D721Med (cell line): ENCODE measurements at places on chromosomes 13 and 19.
A peak's percentile ranks its signal among the peaks of the same experiment; 100 is the strongest.

DNA sequence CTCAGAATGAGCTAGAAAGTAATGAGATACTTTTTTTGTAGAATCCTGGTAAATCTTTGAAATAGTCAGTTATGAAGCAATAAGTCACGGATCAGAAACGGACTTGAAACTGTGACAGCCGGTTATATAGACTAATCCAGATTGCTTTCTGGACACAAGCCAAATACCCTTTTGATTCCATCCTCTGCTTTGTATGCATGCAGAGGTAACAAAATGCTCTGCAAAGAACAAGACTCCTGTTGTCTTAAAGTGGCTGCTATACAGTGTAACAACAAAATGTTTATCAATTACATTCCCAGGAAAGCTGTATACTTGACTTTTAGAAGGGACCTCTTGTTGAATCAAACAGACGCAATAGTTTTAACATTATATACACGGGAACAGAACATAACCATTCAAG, 66.5 kb upstream of the STARD13 start:
- peak; percentile 32 for DNase-seq

DNA sequence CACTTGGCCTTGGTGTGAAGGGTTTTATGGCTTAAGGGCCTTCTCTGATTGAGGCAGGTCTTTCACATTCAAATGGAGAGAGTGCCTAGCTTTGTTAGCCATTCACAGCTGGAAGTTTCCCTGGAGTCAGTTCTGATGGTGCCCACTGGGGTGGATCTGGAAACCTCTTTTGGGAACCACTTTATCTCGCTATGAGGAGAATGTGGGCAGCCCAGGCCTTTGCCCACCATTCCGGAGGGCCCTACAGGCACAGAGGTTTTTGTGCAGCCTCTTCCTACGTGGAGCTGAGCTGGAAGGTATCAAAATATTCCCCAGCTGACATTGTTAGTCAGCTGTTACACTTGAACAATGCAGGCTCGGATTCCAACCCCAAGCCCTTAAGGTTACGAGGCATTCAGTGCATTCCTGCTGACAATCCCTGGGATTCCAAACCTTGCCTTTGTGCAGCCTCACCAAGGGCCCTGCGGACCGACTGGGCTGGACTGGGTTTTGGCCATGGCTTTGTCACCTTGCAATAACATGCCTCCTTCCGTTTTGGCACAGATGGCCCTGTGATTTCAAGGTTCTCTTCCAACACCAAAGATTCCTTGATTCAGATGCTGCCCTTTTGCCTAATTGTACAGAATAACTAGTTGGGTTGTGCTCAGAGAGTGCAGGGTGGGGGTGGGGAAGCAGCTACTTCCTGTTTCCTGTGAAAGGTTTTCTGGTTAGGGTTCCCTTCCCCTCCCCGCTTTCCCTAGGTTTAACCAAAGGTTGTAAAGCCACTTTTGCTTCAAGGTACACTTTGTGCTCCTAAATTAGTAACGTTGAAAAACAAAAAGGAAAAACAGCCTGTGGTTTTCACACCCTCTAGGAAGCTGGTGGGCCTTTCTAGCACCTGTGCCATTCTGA, 27.0 kb downstream of the SAE1 start:
- DNase-seq = no peak

DNA sequence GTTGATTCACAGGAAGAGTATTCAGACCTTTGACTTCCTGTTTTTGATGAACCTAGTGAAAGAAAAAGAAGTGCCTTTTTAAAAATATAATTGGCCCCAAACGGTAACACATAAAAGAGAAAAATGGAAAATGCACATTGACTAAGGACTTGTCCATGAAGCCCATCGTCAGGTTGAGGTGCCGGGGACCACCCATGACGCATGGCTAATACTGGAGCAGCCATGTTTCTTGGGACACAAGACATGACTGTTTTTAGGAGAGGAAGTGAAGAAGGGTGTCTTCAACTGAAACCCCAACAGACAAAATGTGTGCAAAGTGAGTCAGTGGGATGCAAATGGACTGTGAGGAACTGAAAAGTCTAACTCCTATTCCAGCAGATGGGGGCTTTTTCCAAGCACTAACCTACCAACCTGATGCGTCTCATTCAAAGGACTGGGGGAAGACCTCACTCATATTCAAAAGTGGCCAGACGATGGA, 459.4 kb downstream of the FOXO1 start:
- DNase-seq = no peak

DNA sequence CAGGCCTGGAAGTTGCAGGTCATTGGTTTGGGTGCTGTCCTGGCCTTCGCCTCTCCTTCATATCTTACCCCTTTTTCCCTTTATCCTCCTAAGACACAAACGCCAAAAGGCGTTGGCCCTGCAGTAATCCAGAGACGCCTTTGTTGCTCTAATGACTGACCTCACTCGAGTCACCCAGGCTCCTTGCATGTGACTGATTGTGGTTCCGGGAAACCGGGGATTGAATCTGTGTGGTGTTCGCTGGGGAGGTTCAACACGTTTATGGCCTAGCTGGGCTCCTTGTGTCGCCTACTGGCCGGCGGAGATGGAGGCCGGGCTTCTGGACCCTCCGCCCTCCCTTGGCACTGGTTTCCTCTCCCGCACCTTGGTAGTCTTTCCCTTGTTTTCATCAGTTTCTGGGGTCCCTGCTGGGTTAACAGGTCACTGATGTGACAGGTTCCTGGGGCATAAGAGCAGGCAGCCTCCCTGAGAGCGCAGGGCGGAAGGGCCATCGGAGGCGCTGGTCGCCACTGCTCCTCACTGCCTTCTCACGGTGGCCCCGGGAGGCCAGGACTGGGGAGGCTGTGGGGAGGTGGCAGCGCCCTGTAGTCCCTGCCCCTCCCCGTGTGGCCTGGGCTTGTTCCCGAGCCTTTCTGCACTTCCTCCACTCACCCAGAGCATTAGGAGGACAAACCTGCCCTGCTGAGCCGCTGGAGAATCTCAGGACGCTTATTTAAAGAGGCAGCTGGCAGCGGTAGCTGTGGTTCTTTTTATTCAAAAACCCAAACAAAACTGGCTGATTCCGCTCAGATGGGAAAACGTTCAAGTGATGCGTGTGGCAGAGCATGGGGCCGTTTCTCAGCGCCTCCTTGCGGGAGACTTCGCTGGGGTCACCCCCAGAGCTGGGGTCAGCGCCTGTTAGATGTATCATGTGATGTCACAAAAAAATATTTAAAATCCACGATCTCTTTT, 18.1 kb upstream of the NDUFS7 start:
- DNase-seq = no peak

- no peak for DNase-seq
Measured at GRCh38 chr13:97220151-97220900, 1.8 kb upstream of the MBNL2 start.

DNA sequence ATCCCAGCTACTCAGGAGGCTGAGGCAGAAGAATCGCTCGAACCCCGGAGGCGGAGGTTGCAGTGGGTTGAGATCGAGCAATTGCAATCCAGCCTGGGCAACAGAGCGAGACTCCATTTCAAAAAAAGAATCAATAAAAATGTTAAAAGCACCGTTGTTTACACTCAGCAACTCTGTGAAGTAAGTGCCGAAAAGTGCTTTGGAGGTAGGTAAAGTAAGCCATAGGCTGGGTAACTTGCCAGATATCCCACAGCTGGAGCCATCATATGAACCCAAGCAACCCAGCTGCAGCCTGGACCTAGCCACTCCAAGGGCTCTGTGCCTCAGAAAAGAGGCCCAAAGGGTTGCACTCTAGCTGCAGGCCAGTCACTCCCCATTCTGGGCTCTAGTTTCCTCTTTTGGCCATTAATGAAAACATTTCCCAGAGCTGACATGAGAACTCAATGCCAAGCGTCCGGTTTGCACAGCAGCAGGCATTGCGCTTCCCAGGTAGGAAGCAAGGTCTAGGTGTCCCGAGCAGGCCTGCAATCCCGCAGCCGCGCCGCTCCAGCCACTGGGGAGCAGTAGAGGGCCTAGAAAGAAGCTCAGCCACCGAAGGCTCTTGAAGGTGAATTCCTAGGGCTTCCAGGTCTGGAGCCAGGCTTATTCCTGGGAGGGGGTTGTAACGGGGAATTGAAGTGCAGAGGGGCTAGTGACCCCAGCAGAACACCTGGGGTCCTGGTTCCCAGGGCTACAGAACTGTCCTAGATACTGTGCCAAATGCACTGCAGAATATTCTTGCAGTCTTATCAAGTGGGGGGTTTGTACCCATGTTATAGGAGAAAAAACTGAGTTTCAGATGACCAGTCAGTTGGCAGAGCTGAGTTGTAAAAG, 4.1 kb upstream of the CD79A start:
- DNase-seq = peak; percentile 51

- DNase-seq = no peak
Measured at GRCh38 chr13:62626771-62627170, 1211.1 kb upstream of the PCDH20 start.

- DNase-seq = no peak
Measured at GRCh38 chr19:50514346-50515167, 844 bp upstream of the ASPDH start.

DNA sequence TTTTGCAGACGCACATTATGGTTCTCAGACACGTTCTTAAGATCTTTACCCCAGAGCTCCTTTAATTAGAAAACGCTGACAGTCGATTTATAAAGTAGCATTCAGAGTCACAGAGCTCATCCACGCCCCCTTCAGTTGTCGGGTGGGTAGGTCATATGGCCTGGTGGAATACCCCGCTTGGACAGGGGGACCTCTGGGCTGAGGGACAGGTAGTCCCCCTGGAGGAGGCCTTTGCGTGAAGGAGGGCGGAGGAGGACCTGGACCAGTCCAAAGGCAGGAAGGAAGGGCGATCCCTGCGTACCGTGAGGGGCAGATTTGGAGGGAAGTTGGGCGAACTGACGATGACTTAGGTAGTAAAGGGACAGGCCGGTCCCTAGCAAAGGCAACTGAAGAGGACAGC, 20.5 kb downstream of the VASP start:
- no peak for DNase-seq

DNA sequence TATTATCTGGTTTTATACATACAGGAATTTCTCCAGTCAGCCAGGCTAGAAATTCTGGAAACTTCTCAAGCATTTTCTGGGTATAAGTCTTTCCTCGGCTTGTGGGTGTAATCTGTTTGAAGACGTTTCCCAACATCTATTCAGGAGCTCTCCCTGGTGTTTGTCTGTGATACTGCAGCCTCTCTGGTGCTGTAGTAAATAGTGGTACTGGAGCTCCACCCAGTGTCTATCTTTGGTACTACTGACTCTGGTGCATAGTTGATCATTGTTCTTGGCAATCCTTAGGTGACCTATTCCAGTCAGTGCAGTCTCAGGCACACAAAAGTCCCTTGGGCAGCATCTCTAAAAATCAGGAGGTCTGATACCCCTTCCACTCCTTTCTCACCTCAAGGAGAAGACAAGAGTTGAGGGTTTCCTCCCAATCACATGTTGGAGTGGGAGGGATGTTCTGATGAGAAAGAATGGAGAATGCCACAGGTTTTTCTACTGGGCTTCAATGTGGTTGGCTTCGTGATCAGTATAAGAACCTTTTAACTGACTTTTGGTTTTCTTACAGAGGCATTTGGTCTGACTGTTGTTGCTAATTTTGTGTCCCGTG, 115.5 kb downstream of the CYSLTR2 start:
- no peak for DNase-seq

DNA sequence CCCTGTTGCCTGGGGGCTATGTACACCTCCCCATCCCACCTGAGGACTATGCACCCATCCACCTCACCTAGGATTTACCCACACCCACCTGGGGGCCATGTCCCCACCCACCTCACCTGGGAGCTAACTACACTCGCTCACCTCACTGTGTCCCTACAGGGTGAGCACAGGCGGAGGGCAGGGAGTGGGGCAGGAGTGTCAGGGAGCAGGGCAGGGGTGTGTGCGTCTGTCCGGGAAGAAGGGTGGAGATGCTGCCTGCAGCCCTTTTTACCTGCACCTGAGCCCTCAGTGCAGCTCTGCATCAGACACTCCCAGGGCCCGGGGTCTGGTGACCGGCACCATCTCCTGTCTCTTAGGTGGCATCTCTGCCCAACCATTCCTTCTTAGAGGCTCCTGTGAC, 10.6 kb upstream of the CPAMD8 start:
- DNase-seq = no peak

- no peak for DNase-seq
Measured at GRCh38 chr13:33112766-33113165, 96.5 kb downstream of the KL start.

- DNase-seq = no peak
Measured at GRCh38 chr13:65914716-65915115, 1315.4 kb downstream of the PCDH9 start.

- no peak for DNase-seq
Measured at GRCh38 chr19:38617764-38618589, at the start of gene MAP4K1. MAP4K1 (minus strand) TSS chr19:38617953; CDS start chr19:38617895, 58 bp downstream.

GRCh38 chr13:95579303-95579702, 26.8 kb downstream of the CLDN10 start:
- no peak for DNase-seq

DNA sequence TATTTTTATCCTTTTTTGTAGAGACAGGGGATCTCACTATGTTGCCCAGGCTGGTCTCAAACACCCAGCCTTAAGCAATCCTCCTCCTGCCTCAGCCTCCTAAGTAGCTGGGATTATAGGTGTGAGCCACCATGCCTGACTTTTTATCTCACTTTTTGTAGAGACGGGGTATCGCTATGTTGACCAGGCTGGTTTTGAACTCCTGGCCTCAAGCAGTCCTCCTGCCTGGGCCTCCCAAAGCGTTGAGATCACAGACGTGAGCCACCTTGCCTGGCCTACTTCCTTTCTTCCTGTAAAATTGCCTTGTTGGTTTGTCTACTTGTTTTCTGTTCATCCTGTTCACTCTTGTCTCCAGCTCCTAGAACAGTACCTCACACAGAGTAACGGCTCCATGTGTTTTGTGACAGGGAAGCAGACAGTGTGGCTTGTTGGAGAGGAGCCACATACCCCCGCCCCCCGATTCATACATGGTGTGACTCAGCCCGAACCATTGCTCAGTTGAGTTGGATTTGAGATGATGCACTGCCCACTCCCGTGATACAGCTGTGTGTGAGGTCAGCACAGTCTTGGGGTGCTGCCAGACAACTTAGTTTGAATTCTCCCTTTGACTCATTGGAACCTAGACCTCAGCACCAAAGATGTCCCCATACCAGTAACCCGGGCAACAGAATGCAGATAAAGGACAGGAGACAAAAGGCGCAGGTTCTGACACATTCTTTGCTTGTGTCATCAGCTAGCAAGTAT, 34.2 kb downstream of the GPR42 start:
- no peak for DNase-seq

DNA sequence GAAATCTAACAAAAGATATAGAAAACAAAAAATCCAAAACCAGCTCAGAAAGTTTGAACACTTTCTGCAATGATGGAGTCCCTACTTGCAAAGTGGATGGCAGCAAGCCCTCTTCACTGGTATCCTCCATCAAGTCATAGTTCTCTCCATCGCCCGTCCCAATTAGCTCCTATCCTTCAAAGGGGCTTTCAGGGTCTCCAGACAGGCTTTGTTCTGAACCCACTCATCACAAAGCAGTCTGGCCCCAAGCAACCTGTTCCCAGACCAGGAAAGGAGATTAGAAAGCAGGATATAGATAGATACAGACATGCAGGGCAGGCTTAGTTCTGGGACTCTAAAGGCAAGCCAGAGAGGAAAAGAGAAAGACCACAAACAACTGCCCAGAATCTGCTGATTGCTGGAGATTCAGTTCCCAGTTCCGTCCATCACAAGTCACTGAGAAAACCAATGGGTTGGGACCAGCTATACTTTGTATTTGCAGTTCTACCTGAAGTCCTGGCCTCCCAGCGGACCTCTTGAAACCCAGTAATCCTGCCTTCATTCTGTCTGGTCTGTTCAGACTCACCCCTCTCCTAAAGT, 47.2 kb upstream of the EPHX3 start:
- DNase-seq = no peak

- DNase-seq = peak; percentile 13
Measured at GRCh38 chr19:49857061-49857837, 6.3 kb downstream of the PTOV1 start.

GRCh38 chr19:10074153-10074552, 12.0 kb upstream of the SHFL start:
- no peak for DNase-seq

- no peak for DNase-seq
Measured at GRCh38 chr13:73216381-73216831, 157.6 kb downstream of the KLF5 start.
